Central memory CD4-positive, alpha-beta T cell (primary cell): ENCODE measurements at places on chromosomes 1 and 21.

DNA sequence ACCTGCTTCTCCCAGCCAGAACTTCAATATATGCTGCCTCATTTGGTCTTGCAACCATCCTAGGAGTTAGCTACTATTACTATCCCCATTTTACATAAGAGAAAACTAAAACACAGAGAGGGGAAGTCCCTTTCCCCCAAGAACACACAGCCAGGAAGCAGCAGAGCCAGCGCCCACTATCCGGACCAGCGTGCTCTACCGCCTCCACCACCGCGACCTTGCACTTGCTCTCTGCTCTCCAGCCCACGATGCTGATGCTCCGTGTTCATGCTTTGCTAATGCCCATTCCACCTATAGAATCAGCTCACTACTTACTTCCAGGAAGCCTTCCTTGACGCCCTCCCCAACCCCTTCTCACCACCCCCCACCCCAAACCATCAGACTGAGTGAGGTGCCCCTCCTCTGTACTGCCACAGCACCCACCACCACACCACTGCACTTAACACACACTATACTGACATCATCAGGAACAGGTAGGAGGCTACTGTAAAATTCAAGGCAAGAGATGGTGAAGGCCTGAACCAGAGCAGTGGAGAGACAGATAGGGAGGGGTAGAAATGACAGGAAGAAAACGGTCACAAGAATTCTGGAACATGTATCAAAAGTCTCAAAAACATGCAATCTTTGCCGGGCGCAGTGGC lies 9.4 kb downstream of the TMEM53 start:
- no peak for DNase-seq

- DNase-seq: no peak
These were observed 3.2 kb downstream of the TRIM17 start for GRCh38 chr1:228413241-228414010.

GRCh38 chr1:110212169-110213142 lies 2.3 kb downstream of the KCNC4 start:
- DNase-seq: no peak

- DNase-seq: no peak
These were observed 94.2 kb downstream of the DISC1 start for GRCh38 chr1:231720652-231721325.

- DNase-seq: peak; percentile 30
These were observed 59.1 kb downstream of the SLC19A1 start for GRCh38 chr21:45482899-45483821.

DNA sequence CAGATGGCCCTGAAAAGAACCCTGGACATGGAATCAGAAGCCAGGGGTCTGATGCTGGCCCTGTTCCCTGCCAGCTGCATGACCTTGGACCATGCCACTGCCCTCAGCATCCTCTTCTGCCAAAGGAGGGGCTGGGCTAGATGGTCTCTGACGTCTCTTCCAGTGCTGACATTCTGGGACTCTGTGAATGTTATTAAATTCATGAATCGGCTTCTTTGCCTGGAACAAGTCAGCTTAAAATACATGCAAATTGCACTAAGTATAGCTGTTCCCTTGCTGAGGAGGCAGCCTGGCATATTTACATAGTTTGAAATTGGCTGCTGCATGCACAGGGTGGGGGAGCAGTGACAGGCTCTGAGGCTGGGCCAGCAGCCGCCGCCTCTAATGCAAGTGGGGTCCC lies 23.8 kb downstream of the KCNA2 start:
- DNase-seq: no peak

- DNase-seq: no peak
These were observed 238.7 kb upstream of the USP25 start for GRCh38 chr21:15491100-15491499.

- no peak for DNase-seq
These were observed 10.7 kb upstream of the PHTF1 start for GRCh38 chr1:113770031-113770430.

DNA sequence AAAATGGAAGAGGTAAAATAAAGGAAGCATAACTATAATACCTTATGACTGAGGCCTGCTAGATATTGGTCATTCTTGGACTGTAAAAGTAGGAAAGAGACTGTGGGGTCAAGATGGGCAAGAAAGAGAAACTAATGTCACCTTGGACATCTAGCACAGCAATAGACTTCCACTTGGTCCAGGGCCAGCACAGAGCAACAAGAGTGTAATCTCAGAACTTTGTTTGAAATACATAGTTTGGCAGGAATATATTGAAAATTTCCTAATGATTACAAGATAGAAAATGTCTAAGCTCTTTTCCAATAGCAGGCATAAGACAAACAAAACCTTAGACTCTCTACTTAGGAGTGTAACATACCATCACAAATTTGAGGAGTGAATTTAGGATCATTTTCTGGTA lies 4.6 kb downstream of the LRRC8C start:
- DNase-seq: no peak

- no peak for DNase-seq
These were observed 19.9 kb downstream of the MYOM3 start for GRCh38 chr1:24091971-24092482.

DNA sequence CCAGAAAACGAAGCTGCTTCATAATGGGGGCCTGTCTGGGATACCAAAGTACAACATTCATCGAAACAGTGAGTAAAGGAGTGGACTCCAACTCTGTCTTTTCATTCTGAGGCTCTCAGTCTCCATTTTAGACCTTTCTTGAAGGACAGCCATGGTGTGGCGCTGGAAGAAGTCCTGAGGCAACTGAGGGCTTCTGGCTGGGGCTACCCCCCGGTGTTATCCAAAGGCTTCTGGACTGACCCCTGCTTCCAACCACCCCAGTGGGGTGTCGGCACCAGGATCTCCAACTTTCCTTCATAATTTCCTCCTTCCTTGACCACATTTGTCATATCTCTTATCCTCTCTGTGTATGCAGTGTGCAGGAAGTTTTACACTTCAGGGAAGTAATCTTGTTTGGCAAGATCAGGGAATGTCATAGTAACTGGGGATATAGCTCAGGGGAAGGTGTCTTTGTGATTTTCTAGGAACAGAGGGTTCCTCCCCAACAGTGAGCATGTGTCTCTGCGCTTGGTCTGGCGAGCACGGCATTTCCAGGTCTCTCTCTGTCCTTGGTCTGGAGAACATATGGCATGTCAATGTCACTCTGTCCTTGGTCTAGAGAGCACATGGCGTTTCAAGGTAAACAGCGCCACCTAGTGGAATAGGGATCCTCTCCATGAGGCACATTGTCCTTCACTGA lies 19.4 kb upstream of the BSDC1 start:
- peak; percentile 68 for DNase-seq

DNA sequence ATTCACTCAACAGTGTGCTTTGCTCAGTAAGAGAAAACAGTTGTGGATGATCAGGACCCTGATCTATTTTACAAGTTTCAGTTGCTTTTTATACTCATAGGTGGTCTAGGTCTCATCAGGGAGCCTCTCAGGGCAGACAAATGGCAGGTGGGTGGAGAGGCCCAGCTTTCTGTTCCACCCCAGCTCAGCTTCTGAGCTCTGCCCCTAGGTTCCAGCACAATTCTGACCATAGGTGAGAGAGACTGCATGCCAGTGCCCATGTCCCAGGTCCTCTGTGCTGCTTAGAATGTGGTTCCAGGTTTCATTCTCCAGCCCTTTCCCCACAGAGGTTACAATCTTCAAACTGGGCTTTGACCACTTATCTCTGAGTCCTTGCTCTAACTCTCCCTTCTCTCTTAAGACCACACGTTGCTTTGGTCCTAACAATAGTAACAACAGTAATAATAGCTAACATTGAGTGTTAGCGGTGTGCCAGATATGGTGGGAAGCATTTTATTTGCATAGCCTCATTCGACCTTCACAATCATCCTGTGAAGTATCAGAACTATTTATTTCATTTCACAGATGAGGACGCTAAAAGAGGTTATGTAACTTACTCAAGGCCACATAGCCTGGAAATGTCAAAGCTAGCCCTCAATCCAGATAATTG lies 19.6 kb upstream of the DUSP10 start:
- DNase-seq: no peak

DNA sequence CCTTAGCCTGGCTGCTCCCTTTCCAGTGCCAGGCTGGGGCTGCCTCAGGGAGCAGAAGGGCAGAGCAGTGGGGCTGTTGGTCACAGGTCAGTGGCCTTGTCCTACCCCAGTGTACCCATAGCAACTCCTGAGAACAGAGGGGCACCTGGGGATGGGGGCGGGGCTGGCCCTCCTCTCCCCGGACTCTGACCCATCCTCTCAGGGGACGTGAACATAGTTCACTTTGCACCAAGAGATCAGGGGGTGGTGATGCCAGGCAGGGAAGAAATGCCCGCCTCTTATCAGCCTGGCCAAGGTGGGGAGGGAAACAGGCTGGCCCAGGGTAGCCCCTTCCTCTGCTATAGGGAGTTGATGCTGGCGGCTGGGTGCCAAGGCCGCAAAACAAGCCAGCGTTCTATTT lies 4.9 kb downstream of the ETNK2 start:
- no peak for DNase-seq

- no peak for DNase-seq
These were observed 3.9 kb upstream of the MMP23B start for GRCh38 chr1:1627829-1628753.
